Fibroblast of pulmonary artery (primary cell): ENCODE measurements at places on chromosomes 6 and 20.
A peak's percentile ranks its signal among the peaks of the same experiment; 100 is the strongest.

DNA sequence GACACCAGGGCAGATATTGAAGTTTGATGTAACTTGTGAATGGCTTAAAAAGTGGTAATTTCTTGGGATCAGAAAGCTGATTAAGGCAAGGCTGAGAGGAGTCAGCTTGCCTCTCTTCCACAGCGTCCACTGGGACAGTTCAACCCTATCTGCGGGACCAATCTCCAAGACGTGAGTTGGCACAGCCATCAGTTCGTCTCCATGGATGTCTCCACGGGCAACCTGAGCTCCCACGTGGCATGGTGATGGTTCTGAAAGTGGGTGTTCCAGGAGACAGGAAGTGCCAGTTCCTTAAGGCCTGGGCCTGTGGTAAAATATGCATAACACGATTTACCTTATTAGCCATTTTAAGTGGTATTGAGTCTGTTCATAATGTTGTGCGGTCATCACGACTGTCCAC is 67.9 kb upstream of the BHLHE23 start:
- no peak for DNase-seq

DNA sequence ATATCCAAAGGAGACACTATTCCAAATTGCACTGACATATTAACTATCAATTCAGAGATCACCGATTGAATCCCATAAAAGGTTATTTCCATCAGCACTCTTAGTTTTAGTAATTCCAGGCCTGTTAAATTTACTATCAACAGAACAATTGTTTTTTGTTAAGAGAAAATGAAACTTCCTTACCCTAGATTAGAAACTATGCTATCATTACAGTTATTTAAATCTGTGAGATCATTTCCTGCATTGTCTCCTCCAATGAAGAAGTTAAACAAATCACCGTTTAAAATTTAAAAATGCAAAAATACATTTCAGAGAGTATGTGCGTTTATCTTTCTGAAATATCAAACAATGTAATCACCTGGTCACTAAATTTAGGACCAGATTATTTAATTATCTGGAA is 57.5 kb downstream of the HIVEP2 start:
- DNase-seq: no peak

- peak; percentile 84 for DNase-seq
Observed at GRCh38 chr6:71510057-71510713, 221.6 kb downstream of the OGFRL1 start.

GRCh38 chr6:166629628-166630027 is 2.6 kb upstream of the RPS6KA2 start:
- peak; percentile 38 for DNase-seq

DNA sequence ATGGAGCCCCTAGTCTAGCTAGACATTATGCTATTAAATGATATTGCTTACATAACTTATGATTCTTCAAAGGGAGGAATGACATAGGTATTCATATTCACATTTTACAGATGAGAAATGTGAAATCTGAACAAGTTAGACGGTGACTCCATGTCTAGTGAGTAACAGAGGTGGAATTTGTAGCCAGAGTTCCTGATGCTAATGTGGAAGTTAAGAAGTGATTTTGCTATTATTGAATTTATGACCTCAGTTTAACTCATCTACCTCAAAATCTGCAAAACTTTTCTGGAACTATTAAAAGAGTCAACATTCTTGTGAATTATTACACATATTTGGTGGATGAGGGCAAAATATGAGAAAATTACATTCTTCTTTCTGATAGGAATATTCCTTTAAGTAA is 347.6 kb upstream of the MMS22L start:
- DNase-seq: no peak

- DNase-seq: no peak
Observed at GRCh38 chr6:18422136-18422535, 35.0 kb downstream of the RNF144B start.

DNA sequence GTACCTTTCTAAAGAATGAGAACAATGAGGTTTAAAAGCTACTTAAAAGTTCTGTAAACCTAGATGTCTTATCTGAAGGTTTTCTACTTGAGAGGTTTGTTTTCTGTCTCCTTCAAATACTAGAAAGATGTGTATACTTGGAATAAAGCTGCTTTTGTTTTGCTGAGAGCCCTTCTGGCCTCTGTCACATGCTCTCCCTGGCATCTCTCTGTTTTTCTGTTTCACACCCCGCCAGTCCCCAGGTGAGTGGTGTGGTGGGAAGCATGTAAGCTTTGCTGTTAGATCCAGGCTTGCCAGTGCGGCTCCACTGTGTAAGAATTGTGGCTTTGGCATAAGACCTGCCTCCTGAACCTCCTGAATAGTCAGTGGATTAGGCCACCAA is 56.8 kb downstream of the SNX9 start:
- no peak for DNase-seq

DNA sequence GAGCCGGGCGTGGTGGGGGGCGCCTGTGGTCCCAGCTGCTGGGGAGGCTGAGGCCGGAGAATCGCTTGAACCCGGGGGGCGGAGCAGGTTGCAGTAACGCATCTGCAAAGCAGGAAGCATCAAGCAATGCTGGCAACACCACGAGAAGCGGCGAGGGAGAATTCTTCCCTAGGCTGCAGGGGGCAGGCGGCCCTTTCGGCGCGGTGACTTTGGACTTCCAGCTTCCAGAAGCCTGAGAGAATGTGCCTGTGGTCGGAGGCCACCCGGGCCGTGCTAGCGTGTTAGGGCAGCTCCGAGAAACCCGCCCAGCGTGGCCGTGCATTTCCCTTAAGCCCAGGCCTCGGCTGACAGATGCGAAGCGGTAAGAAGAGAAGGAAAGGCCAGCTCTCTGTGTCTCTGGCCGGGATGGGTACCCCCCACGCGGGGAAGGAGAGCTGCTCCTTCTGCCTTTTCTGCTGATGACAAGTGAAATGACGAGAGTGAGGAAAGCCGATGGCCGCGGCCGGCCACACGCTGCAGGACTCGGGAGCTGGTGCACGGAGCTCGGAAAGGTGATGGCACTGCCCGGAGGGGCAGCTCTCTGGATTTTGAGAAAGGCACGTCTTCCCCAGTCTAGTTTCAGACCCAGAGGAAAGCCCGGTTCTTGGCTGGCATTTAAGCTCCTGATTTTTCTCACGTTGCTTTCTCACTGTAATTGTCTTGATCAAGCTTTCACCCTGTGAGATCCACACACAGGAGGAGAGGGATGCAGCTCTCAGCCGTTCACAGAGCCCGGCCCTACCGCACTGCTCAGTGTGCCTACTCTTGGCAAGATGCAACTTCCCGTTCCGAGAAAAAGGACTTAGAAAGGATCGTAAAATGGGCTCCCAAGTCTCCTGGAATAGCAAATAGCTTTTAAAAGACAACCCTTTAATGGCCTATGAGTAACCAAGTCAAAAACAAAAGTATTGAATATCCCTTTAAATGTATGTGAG is 68.3 kb upstream of the EXOC2 start:
- DNase-seq: no peak

- DNase-seq: peak; percentile 68
Observed at GRCh38 chr6:152669895-152670294, 27.8 kb upstream of the MYCT1 start.

- DNase-seq: peak; percentile 40
Observed at GRCh38 chr6:54431466-54431865, 123.2 kb downstream of the TINAG start.

GRCh38 chr20:17733767-17734304 is 34.1 kb downstream of the BANF2 start:
- DNase-seq: no peak

DNA sequence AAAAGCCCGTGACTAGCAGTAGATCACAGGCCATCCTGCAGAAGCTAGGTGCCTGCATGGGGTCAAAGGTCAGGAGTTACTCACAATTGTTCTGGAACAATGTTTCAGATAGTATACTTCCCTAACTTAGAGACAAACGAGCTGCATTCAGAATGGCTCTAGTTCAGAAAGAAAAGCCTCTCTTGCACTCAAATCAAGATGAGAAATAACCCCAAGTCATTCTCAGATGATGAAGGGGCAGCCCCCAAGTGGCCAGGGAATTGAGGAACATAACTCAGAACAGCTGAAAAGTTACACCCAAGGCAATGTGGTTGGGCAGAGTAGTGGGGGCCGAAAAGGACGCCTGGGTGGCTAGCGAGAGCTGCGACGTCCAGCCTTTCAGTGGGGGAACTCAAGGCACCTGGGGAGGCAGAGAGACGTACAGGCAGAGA is 27.8 kb downstream of the FYN start:
- peak; percentile 27 for DNase-seq

DNA sequence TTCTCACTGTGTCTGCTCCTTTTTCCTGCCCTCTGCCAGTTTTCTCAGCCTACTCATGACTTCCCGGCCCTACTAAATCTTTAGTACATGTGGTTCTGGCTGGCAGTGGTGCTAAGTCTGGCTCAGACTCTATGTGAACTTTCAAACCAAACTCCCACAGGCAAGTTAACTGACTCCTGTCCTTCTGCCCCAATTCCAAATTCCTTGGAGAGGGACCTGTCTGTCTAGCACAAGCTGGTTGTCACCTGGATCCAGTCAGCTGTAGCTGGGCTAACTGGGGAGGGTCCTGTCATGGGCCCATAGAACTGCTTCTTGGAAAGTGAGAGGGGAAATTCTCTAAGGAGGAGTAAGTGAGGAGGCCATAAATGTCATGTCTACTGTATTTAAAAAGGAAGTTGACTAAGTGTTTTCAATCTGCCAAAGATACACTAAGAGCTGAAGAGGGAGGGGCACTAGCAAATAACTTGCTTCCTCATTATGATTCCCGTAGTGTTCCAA is 240.1 kb downstream of the KCNQ5 start:
- DNase-seq: peak; percentile 57

DNA sequence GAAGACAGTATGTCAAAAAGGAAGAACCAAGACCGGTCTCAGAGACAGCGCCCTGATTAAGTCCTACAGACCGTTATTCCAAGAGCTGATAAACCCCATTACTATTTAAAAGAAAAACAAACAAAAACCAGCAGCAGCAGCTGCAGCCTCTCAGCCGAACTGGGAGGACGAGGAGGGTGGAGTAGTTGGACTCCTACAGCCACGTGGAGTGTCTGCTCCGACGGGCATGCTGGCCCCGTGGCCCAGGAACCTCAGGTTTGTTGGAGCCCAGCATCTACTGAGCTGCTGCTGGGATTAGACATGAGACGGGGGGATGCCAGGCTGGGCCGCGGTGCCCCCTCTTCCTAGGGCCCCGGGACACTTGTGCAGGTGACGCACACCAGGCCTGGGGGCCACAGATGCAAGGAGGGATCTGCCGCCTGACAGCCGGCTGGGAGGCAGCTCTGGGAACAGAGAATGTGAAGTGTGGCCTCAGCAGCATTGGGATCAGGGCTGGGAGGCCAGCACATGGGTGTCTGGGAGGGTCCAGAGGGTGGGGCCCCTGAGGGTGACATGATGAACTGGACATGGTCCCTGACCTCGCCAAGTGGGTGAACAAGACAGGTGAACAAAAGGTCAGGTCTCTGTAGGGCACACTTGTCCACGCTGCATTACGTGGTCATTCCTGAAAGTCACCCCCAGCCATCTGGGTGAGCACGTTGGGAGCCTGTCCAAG is 2.9 kb upstream of the ZBTB46 start:
- peak; percentile 44 for DNase-seq

- peak; percentile 48 for DNase-seq
Observed at GRCh38 chr6:27505209-27506027, 32.5 kb upstream of the ZNF184 start.

DNA sequence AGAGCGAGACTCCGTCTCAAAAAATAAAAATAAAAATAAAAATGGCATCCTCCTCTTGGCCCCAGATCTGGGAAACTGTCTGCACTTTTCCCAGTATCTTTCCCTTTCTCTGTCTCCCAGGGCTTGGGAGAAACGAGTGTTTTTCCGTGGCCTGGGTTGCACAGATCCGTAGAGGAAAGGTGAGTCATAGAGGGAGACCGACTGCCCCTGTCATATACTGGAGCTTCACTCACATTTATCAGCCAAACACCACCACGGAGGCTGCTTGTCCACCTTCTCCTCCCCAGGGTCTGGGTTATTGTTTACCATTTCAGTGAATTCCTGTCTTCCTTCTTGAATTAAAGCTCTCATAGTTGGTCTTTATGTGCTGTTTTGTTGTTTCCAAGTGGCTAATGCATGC is 31.9 kb upstream of the EIF2S2 start:
- peak; percentile 44 for DNase-seq

DNA sequence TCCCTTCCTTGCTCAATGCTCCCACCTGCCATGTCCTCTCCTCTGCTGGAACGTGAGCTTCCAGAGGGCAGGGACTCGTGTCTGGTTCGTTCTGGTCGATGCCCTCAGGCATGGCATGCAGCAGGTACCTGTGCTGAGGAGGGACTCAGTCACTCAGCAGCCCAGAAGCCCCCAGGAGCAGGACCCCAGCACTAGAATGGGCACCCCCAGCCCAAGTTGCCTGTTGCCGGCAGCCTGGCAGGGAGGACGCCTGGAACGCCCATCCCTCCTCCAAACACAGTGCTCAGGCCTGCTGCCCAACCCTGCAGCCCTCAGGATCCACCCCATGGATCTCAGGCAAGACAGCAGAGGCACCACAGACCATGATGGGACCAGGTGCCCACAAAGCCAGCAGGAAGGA is 40.6 kb downstream of the BMP7 start:
- no peak for DNase-seq

GRCh38 chr20:43911066-43911465 is 3.6 kb upstream of the TOX2 start:
- DNase-seq: peak; percentile 90

DNA sequence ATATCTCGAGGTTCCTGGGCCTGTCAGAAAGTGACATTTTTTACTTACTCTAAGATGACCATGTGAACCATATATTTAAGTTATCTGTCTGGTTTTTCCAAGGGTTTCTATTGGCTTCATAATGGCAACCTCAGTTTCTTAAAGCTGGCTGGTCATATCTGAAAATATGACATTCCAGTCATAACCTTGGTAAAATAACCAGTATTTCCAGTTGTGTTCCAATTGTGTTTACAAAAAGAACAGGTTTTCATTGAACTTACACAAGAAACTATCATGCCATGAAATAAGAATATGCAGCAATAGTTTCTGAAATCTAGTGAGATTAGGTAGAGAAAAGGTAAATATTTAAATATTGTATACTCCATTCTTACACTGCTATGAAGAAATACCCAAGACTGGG is 61.7 kb upstream of the HMGN3 start:
- DNase-seq: no peak

GRCh38 chr6:17396256-17396655 is 2.9 kb downstream of the CAP2 start:
- no peak for DNase-seq

GRCh38 chr20:38658879-38659596 is 57.4 kb downstream of the ARHGAP40 start:
- peak; percentile 20 for DNase-seq

DNA sequence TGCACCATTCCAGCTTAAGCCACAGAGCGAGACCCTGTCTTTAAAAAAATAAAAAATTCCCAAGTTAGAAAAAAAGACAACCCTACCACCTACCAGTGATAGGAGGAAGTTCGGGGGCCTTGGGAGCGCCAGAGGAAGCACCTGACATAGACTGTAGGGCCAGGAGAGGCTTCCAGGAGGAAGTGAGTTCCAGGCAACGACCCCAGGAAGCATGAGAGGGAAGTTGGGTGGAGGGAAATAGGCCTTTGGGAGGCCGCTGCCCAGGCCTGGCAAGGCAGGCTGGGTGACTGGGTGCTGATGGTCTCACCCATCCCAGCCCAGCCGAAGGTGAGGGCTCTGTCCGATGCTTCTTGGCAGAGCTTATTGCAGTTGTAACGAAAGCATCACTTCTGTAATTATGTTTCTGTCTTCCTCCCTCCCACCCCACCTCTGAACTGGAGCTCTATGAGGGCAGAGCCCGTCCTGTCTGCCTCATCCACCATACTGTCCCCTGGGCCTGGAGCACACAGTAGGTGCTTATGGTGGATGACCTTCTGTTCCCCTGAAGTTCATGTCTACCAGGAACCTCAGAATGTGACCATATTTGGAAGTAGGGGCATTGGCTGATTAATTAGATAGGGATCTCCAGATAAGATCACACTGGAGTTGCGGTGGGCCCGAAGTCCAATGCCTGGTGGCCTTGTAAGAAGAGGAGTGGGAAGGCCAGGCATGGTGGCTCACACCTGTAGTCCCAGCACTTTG is 54.1 kb downstream of the UBE2V1 start:
- DNase-seq: no peak
